CMK (cell line): ENCODE measurements at places on chromosomes 2 and 18.

- DNase-seq = no peak
Observed at GRCh38 chr18:48321536-48321935, 87.6 kb downstream of the ZBTB7C start.

GRCh38 chr2:220781622-220782241 lies 790.4 kb downstream of the EPHA4 start:
- DNase-seq = no peak

- DNase-seq = no peak
Observed at GRCh38 chr2:36329746-36330472, 25.7 kb upstream of the CRIM1 start.

- no peak for DNase-seq
Observed at GRCh38 chr2:97992836-97993825, 2.6 kb downstream of the TMEM131 start.
